Mesothelial cell of epicardium (in vitro differentiated cells): ENCODE measurements at places on chromosomes 6 and 20. TPM values are rescaled to one million over a fixed set of nuclear protein-coding genes. Genes with fewer than 3 reads are reported as not detected.
A peak's percentile ranks its signal among the peaks of the same experiment; 100 is the strongest.

DNA sequence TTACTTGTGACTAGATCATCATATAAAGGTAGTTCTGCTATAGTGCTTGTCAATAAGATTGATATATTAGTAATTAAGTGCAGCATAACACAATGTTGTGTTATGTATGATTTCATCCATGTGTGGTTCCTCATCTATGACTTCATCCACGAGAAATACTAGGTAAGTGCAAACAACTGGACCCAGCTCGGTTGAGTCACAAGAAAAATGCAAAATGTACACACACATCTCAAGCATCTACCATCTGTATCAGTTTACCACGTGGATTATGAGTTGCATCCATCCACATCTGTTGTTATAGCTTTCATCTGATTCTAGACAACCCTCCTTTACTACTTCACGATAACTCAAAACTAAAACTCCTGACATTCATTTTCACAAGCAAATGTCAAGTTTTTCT lies 517.0 kb upstream of the CITED2 start:
- H3K4me1 ChIP-seq: peaks cover 23% of the 10 kb centered on the region
- H3K27ac ChIP-seq: no peak overlapping the region
- no peak overlapping the region for H3K4me3 ChIP-seq
- no peaks in the 10 kb centered on the region for H3K36me3 ChIP-seq
- no peaks in the 10 kb centered on the region for H3K27me3 ChIP-seq

The E2F1 gene
- 16.7 to 18.1 TPM (median 16.9 TPM) in 3 replicates for total RNA-seq

GRCh38 chr6:166591961-166592520 lies 5.6 kb upstream of the RAMACL start:
- H3K27me3 ChIP-seq: no peaks in the 10 kb centered on the region
- no peak for DNase-seq
- peaks cover 32% of the 10 kb centered on the region for H3K4me1 ChIP-seq
- H3K4me3 ChIP-seq: no peak overlapping the region
- peaks cover 1% of the 10 kb centered on the region for H3K36me3 ChIP-seq

DNA sequence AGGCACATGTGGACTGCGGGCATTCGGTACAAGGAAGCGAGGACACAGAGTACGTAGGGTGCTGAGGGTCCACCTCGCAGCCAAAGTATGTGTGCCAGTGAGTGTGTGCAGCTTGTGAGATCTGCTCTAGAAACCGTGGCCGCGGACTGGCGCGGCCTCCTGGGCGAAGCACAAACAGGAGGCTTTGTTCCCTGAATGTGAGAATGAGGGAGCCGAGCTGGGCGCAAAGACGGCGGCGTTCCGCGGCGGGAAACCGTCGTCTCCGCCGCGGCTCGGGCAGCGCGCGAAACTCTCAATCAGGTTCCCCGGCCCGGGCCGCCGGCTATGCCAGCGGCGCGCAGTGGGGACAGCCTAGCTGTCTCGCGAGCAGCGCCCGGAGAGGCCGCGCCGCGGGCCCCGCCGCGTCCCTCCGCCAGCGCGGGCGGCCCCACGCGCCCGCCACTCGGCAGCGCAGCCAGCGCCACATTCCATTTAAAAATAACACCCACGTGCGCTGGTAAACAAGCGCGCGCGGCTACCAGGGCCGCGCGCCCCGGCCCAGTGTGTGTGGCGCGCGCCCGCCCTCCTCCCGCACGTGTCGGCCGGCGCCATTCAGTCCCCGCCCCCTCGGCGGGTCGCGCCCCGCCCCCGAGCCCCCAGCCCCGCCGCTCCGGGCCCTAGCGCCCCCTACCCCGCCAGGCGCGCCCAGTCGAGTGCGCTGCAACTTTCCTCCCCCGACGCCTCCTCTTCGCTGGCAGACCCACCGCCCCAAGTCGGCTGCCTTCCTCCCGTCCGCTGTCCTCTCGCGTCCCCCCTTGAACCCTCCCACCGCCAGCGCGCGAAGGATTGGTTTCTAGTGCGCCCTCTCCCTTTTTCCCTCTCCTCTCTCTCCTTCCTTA lies 3.0 kb upstream of the FOXO3 start:
- H3K4me3 ChIP-seq: peak overlapping the region; percentile 90
- peak; percentile 84 for DNase-seq
- peak overlapping the region; percentile 99 for H3K27ac ChIP-seq

The SLC22A7 gene
- not detected in 3 replicates for total RNA-seq

GRCh38 chr20:38194971-38195504 lies 30.0 kb upstream of the TGM2 start:
- H3K4me3 ChIP-seq: no peak overlapping the region
- H3K27me3 ChIP-seq: no peaks in the 10 kb centered on the region
- peaks cover 2% of the 10 kb centered on the region for H3K36me3 ChIP-seq
- no peak for DNase-seq
- no peaks in the 10 kb centered on the region for H3K4me1 ChIP-seq

The DSN1 gene
- total RNA-seq: 12.2 to 15.1 TPM (median 13.7 TPM) in 3 replicates

DNA sequence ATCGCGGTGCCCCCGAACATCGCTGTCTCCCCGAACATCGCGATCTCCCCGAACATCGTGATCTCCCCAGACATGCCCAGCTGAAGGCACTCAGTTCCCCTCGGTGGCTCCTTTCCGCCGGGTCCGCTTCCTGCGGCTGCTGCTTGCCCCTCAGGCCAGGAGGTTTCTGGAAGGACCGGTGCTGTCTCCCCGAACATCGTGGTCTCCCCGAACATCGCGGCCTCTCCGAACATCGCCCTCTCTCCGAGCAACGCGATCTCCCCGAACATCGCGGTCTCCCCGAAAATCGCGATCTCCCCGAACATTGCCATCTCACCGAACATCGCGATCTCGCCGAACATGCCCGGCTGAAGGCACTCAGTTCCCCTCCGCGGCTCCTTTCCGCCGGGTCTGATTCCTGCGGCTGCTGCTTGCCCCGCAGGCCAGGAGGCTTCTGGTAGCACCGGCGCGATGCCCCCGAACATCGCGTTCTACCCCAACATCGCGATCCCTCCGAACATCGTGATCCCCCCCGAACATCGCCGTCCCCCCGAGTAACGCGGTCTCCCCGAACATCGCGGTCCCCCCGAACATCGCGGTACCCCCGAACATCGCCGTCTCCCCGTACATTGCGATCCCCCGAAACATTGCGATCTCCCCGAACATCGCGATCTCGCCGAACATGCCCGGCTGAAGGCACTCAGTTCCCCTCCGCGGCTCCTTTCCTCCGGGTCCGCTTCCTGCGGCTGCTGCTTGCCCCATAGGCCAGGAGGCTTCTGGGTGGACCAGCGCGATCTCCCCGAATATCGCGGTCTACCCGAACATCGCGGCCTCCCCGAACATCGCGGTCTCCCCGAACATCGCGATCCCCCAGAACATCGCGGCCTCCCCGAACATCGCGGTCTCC lies 808 bp downstream of the ULBP1 start:
- no peaks in the 10 kb centered on the region for H3K36me3 ChIP-seq
- H3K4me3 ChIP-seq: peak overlapping the region; percentile 77
- H3K27ac ChIP-seq: no peak overlapping the region
- no peak for DNase-seq

The RIN2 gene
- 57.9 to 63.1 TPM (median 59.4 TPM) in 3 replicates for total RNA-seq

- H3K4me1 ChIP-seq: no peaks in the 10 kb centered on the region
- no peak overlapping the region for H3K4me3 ChIP-seq
- DNase-seq: no peak
- H3K27me3 ChIP-seq: peaks cover 6% of the 10 kb centered on the region
- no peak overlapping the region for H3K27ac ChIP-seq
Observed at GRCh38 chr6:73174646-73175045, 50.6 kb downstream of the KHDC1L start.

The ENPP3 gene
- 0.81 to 1.3 TPM (median 0.89 TPM) in 3 replicates for total RNA-seq

DNA sequence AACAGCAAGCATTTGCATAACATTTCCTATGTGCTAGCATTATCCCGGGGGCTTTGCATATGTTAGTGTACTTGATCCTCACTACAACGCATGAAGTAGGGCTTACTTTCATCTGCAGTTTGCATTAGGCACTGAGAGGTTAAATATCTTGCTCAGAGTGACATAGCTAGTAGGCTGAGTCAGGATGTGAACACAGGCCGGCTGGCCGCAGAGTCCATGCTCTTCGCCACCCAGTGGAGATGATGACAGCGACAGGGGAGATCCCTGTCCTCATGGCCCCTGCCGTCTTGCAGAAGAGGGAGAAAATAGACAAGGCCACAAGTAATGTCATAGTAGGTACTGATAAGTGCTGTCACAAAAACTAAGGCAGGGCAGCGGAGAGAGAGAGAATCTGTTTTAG lies 46.9 kb downstream of the LYRM4 start:
- DNase-seq: no peak
- H3K27ac ChIP-seq: peak overlapping the region; percentile 68
- no peak overlapping the region for H3K4me3 ChIP-seq
- no peaks in the 10 kb centered on the region for H3K27me3 ChIP-seq
- H3K4me1 ChIP-seq: peaks cover 54% of the 10 kb centered on the region

The TRAPPC3L gene
- total RNA-seq: 1.7 to 2.3 TPM (median 2.1 TPM) in 3 replicates

The CCN6 gene
- not detected in 3 replicates for total RNA-seq

DNA sequence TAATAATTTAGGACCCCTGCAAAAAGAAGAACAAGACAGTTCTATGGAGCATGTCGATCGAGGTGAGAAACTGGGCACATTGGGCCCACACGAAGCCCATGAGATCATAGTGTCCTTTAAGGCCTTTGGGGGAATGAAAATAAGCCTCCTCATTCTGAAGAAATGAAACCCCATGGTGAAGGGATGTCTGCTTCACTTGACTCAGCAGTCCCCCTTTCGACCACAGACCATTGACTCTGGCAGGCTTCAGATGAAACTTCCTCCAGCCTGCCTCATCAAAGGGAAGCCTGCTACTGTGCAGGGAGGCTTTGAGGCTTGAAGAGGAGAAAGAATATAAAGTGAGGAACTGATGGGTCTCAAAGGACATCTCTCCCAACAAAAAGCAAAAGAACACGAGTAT lies 144.2 kb upstream of the FBXL4 start:
- H3K36me3 ChIP-seq: no peaks in the 10 kb centered on the region
- no peak for DNase-seq
- no peak overlapping the region for H3K27ac ChIP-seq
- H3K27me3 ChIP-seq: peaks cover 44% of the 10 kb centered on the region

- peaks cover 14% of the 10 kb centered on the region for H3K27me3 ChIP-seq
- H3K27ac ChIP-seq: no peak overlapping the region
- H3K36me3 ChIP-seq: no peaks in the 10 kb centered on the region
- DNase-seq: no peak
- H3K4me3 ChIP-seq: no peak overlapping the region
- peaks cover 4% of the 10 kb centered on the region for H3K4me1 ChIP-seq
Observed at GRCh38 chr6:100103194-100103593, 109.2 kb upstream of the MCHR2 start.

- no peak overlapping the region for H3K4me3 ChIP-seq
- no peak for DNase-seq
- no peaks in the 10 kb centered on the region for H3K36me3 ChIP-seq
- H3K4me1 ChIP-seq: peaks cover 4% of the 10 kb centered on the region
- H3K27me3 ChIP-seq: no peaks in the 10 kb centered on the region
- H3K27ac ChIP-seq: no peak overlapping the region
Observed at GRCh38 chr6:80543598-80544222, 437.2 kb downstream of the BCKDHB start.

DNA sequence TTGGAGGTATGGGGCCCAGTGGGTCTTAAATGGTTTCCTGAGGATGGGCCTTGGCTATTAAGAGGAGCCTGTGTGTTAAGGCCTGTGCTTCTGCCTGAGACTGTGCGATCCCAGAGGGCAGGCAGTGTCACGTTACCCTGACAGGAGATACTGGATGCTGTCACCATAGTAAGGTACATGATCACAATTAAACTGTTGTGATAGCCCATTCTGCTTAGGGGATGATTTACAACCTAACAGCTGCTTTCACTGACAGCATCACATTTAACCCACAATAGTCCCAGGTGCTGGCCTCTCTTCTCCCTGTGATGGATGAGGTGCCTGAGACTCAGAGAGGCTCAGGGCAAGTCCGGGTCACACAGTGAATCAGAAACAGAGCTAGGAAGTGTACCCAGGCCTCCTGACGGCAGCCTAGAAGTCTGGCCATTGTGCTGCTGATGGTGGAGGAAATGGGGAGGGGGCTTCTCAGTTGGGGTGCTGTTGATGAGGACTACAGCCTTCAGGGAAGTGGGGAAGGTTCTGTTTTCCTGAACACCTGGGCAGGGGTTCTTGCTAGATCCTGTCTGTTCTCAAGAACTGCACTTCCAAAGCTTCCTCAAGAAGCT lies 97.3 kb downstream of the MDGA1 start:
- H3K36me3 ChIP-seq: no peaks in the 10 kb centered on the region
- H3K4me3 ChIP-seq: no peak overlapping the region
- DNase-seq: no peak

DNA sequence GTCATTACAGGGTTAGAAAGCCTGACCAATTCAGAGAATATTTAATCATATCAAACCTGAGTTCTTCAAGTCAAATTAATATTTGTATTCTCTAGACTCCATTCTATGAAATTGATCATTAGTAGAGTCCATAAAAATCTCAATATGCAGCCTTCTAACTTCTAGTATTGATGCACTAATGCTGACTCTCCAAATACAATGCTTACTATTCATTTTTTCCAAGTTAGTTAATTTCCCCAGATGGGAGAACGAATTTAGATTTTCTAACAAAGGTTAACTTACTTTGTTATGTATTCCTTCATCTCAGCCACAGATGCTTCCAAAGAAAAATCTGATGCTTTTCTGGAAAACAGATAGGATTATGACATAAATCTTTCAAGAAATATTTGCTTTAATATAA lies 12.4 kb upstream of the NDRG3 start:
- no peak for DNase-seq
- no peak overlapping the region for H3K27ac ChIP-seq
- peaks cover 6% of the 10 kb centered on the region for H3K36me3 ChIP-seq

GRCh38 chr6:44327096-44327495 lies 13.9 kb upstream of the AARS2 start:
- DNase-seq: no peak
- peaks cover 41% of the 10 kb centered on the region for H3K27me3 ChIP-seq
- H3K36me3 ChIP-seq: no peaks in the 10 kb centered on the region
- H3K27ac ChIP-seq: no peak overlapping the region
- H3K4me1 ChIP-seq: peaks cover 6% of the 10 kb centered on the region

DNA sequence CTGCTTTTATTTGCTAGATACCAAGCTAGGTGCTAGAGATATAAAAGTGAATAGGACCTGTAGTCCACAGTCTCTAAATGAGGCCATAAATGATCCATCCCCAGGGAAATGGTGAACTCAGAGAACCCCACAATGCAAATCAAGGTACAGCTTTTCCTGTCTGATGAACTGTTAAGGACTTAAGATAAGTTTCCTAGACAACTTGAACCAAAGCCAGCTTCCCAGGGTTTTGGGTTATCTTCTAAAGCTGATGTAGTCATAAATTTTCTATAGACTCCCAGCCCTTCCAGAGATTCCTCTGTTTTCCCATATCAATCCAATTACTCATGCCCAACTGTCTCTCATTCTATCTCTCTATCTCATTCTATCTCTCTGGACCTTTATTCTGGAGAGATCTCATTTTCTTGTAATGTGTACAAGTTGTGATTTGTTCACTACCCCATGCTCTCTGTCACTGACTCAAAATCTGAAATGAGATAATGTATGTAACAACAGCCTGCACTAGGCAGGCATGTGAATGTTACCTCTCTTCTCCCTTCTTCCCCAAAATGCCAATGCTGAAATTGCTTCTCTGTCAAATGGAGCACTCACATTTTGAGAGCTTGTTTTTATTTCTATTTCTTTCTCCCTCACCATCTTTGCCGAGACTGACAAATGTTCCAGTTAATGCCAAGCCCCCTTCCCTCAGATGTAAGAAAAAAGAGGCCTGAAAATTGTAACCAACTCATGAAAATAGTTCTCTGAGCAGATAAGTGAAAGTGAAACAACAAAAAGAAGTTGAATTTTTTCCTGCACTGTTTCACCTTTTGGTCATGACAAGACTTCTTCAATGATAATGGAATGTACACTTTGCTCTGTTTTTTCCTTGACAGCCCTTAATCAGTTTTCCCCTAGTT lies 279.9 kb downstream of the SLC35F1 start:
- no peaks in the 10 kb centered on the region for H3K36me3 ChIP-seq
- H3K27ac ChIP-seq: peak overlapping the region; percentile 62
- DNase-seq: no peak
- peaks cover 31% of the 10 kb centered on the region for H3K4me1 ChIP-seq
- no peak overlapping the region for H3K4me3 ChIP-seq

The RIMS4 gene
- total RNA-seq: 1.3 to 2.2 TPM (median 1.6 TPM) in 3 replicates
